GM23338 (cell line): ENCODE measurements at places on chromosomes 4 and X. TPM values are rescaled to one million over a fixed set of nuclear protein-coding genes. Genes with fewer than 3 reads are reported as not detected.

Gene POF1B
- 0.10 TPM in 1 of 2 replicates, not detected in the other for total RNA-seq

GRCh38 chr4:137602436-137602835, 70.1 kb upstream of the PCDH18 start:
- DNase-seq, result no peak
- H3K4me1 ChIP-seq, result peaks cover 11% of the 10 kb centered on the region
- no peaks in the 10 kb centered on the region for H3K27me3 ChIP-seq
- H3K27ac ChIP-seq, result no peak overlapping the region
- H3K36me3 ChIP-seq, result no peaks in the 10 kb centered on the region

GRCh38 chrX:16870862-16871815, 977 bp upstream of the RBBP7 start:
- H3K27me3 ChIP-seq, result no peaks in the 10 kb centered on the region
- peaks cover 9% of the 10 kb centered on the region; the same call in 1 of the 2 replicates for H3K36me3 ChIP-seq
- DNase-seq, result peak; percentile 46
- H3K4me3 ChIP-seq, result peak overlapping the region; percentile 81
- H3K27ac ChIP-seq, result peak overlapping the region; percentile 98

DNA sequence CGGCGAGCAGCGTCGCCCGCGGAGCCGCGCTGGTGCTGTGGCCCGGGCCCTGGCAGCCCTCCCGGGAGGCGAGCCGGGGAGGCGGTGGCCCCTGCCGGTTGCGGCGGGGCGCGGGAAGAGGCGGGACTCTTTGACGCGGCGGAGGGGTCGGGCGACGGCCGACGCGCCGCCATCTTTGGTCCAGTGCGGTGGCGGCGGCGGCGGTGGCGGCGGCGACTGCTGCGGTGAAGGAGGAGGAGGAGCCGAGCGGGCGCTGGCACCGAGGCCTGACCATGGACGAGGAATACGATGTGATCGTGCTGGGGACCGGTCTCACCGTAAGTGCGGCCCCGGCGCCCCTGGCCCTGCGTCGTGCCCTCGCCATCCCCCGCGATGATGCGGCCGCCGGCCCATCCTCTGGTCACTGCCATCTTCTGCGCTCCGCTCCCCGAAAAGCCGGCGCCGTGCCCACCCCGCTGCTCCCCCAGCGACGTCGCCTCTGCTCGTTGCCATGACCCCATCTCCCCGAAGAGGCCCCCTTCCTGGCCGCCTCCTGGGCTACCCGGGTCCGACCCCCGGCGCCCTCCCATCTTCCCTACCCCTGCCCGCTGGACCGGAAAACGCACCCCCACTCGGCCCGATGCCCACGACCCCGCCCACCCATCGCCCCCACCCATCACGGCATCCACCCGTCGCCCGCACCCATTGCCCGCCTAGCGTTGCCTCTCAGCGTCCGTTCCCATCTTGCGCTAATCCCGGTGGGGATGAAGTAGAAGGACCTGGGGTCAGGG, at the start of gene GDI1:
Gene GDI1, plus strand, starts transcription at position 172 of the 770 bp plus-strand sequence. Its CDS starts 101 bp downstream, at position 273.
- H3K27ac ChIP-seq, result no peak within 1 kb of the TSS
- DNase-seq, result peak; percentile 54
- H3K4me1 ChIP-seq, result no peaks in the 10 kb centered on the region
- H3K4me3 ChIP-seq, result peak within 1 kb of the TSS; percentile 60
- H3K27me3 ChIP-seq, result no peaks in the 10 kb centered on the region
